ENCODE measurements at places on chromosomes 3 and 15.

DNA sequence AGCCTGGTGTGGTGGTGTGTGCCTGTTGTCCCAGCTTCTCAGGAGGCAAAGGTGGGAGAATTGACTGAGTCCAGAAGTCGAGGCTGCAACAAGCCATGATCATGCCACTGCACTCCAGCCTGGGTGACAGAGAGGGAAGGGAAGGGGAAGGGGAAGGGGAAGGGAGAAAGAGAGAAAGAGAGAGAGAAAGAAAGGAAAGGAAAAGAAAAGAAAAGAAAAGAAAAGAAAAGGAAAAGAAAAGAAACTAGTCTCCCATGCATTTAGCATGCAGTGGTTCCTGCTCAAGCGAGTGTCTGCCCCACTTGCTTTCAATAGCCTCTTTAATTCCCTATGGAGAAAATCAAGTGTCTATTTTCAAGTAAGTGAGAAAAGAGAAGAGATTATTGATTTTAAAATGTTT is 20.6 kb upstream of the CAPN7 start:
- no peak for DNase-seq

DNA sequence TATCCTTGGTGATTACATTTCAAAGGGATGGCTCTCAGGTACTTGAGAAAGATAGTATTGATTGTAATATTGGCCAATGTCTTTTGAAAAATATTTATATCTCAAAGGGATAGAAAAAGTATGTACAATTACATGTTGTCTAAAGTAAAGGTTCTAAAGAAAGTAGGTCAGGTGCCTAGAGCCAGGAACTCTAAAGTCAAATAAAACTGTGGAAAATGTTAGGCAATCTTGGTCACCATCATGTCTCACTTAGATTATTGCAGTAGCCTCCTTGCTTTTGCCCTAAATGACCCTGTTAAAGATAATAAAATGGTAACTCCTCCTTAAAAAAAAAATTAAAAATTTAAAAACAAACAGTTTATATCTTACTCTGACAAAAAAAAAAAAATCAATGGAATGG is 198.5 kb upstream of the ARPP21 start:
- DNase-seq: no peak

- DNase-seq: no peak
Observed at GRCh38 chr15:25236143-25236860, 202.5 kb downstream of the UBE3A start.

DNA sequence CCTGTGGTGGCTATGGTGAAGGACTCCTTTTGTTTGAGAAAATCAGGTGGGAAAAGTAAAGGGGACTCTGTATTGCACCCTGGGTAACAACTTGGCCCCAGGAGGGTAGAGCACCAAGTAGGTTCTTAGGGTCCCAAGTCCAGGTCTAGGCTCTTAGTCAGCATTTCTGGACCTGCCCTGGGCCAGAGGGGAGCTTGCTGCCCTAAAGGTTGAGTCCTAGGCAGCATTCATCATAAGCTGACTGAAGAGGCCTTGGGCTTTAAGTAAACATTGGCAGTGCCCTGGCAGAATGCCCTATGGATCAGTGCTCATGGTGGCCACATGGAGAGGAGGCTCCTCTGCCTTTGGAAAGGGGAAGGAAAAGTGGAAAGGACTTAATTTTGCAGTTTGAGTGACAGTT is 268.5 kb upstream of the CTNNB1 start:
- no peak for DNase-seq

DNA sequence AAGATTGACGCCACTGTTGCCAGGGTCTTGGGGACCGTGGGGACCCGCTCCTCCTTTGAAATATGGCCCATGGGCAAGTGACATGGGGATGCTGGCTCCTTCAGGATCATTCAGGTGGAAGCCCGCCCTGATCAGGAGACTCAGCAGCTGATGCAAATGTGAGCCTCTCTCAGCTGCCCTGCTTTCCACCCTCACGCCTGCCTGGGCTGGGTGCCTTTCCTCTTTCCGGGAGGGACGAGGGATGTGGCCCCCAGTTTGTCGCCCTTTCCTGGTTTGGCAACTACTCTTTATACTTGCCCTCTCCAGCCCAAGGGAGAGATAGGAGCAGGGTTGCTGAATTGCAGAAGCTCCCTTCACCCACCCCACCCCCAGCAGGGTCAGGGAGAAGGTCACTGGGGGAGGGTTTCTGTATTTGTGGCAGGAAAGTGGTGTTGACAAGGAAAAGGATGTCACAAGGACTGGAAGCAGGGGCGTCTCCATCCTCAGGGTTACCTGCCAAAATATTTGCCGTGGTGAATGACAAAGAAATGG is 21.8 kb downstream of the DNASE1L3 start:
- no peak for DNase-seq
